NCI-H2081 treated with DMSO at 0.1 percent for 48 hours (cell line): ENCODE measurements at places on chromosomes 1 and 21.

GRCh38 chr1:169689395-169689794, 22.0 kb downstream of the SELL start:
- no peak for DNase-seq

DNA sequence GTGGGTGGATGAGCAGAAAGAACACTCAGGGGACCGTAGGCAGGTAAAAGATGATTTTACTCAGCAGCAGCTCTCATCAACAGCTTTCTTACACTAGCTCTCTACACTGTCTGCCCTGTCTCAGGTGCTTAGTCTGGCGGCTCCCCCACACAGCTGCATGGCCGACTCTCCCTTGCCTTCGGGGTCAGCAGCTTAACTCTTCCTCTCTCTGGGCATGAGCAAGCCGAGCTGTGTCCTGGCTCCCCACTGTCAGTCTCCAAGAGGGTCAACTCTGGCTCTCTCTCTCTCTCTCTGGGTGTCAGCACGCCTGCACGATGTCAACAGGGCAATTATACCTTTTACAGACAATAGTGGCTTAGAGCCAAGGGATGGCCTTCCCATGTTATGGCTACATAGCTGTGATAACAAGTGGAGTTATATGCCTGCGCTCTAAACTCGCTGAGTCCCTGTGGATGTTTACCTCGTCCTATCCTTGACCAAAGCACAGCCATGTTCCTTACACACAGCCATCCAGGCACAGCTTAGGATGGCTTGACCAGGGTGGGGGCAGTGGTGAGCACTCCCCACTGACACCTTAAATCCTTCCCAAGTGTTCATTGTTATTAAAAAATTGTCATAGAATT, 3.1 kb upstream of the BCL10 start:
- no peak for DNase-seq

GRCh38 chr1:237320890-237321289, 278.9 kb downstream of the RYR2 start:
- DNase-seq, result no peak

GRCh38 chr1:158654086-158654485, 32.4 kb downstream of the SPTA1 start:
- no peak for DNase-seq

GRCh38 chr1:101820071-101820470, 176.7 kb downstream of the OLFM3 start:
- no peak for DNase-seq
